Fibroblast of skin of left biceps (primary cell): ENCODE measurements at places on chromosomes 12 and 14.

GRCh38 chr12:79012636-79013035, 148.1 kb downstream of the SYT1 start:
- no peak for DNase-seq

DNA sequence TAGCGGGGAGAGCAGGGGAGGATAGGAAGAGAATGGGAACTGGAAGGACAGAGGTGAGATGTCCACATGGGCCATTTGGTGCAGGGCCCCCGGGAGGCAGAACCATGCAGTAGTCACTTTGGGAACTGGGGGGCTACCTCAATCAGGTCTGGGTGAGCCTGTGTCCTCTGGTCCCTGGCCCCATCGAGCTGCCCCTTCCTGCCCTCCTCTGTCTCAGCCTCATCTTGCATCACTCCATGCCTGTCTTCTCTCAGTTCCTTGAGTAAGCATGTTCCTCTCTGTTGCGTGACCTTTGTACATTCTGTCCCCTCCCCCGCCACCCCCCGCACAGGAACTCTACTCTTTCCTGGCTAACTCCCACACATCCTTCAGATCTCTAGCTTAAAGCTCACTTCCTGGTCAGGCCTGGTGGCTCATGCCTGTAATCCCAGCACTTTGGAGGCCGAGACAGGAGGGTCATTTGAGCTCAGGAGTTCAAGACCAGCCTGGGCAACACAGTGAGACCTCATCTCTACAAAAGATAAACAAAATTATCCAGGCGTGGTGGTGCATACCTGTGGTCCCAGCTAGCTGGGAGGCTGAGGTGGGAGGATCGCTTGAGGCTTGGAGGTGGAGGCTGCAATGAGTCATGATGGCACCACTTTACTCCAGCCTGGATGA, 23.2 kb downstream of the FOS start:
- no peak for DNase-seq

GRCh38 chr12:5522432-5523335, 90.8 kb downstream of the NTF3 start:
- no peak for DNase-seq

- no peak for DNase-seq
Observed at GRCh38 chr14:98364961-98365360, 907.0 kb downstream of the BCL11B start.

GRCh38 chr12:51692016-51692415, 101.0 kb downstream of the SCN8A start:
- DNase-seq = no peak

- DNase-seq = no peak
Observed at GRCh38 chr14:33056213-33056612, 117.5 kb downstream of the NPAS3 start.

- DNase-seq = no peak
Observed at GRCh38 chr12:127690161-127690560, 576.8 kb upstream of the TMEM132C start.

- no peak for DNase-seq
Observed at GRCh38 chr12:64915242-64915641, 90.8 kb downstream of the TBC1D30 start.

- no peak for DNase-seq
Observed at GRCh38 chr12:7731486-7731885, 15.7 kb downstream of the CLEC4C start.

- DNase-seq = no peak
Observed at GRCh38 chr12:51450806-51451205, 26.2 kb downstream of the SLC4A8 start.

DNA sequence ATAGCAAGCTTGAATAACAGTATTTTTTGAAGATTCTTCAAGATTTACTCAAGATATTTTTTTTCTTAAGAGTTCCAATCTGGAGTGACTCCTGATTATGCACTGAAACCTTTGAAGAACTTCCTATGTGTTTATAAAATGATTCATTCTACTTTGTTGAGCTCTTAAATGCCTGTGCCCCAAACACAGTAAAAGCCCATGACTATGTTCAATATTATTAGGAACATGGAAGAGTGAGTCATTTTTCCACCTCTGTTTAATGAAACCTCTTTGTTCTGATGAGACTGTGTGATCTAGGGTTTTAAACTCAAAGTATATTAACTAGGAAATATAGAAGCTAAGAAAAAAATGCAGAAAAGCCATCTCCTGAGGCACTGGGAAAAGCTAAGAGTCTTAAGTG, 415.0 kb upstream of the FBXO33 start:
- no peak for DNase-seq

DNA sequence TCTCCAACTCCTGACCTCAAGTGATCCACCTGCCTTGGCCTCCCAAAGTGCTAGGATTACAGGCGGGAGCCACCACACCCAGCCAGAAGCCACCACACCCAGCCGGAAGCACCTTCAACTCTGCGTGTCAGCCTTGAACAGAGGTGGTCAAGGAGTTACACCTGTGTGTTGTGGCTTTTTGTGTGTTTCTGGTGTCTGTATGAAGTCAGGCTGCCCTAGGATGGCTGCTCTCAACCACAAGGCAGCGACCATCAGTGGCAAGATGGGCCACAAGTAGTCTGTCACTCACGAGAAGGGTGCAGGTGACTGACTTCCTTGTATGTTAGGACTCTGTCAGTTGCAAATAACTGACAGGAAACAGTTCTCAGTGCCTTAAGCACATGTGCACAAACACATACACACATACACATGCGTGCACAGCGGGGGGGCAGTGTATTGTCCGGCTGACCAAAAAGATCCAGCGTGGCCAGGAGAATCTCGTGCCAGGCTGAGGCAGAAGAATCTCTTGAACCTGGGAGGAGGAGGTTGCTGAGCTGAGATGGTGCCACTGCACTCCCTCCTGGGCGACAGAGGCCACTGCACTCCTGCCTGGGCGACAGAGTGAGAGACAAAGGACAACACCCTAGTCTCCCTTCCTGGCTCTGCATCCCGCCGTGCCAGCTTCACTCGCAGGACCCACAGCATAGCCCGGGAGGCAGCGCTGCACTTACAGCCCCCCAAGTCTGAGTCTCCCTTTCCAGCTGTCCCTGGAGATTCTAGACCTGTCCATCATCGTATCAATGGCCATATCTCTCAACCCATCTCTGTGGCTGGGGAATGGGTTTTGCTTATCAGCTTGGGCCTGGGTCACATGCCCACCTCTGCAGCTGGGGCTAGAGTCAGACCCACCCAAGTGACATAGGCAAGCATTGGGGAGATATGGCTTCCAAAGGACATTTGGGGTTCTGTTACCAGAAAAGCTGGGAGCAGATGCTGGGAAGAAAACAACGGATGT, 13.7 kb downstream of the P2RX4 start:
- no peak for DNase-seq

- no peak for DNase-seq
Observed at GRCh38 chr12:108612788-108613282, 15.0 kb upstream of the TMEM119 start.

DNA sequence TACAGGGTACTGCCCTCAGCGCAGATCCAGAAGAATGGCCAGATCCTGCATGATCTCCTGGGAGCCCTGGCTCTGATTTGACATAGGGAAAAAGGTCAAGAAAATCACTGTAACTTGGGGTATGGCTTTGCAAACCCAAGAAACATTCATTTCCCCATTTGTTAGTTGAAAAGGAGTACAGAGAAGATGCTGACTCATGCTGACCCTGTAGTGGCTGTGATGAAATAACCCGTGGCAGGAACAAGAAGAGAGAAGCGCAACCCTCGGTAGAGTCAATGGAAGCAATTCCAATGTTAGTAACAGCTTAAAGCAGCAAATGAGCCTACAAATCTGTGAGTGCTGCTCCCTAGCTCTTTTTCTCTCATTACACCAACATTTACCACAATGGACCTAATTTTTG, 281.6 kb upstream of the NPAS3 start:
- peak; percentile 54 for DNase-seq

GRCh38 chr12:118337194-118337838, 35.4 kb downstream of the TAOK3 start:
- DNase-seq = no peak

- DNase-seq = no peak
Observed at GRCh38 chr12:101727098-101727497, 12.2 kb downstream of the SYCP3 start.

DNA sequence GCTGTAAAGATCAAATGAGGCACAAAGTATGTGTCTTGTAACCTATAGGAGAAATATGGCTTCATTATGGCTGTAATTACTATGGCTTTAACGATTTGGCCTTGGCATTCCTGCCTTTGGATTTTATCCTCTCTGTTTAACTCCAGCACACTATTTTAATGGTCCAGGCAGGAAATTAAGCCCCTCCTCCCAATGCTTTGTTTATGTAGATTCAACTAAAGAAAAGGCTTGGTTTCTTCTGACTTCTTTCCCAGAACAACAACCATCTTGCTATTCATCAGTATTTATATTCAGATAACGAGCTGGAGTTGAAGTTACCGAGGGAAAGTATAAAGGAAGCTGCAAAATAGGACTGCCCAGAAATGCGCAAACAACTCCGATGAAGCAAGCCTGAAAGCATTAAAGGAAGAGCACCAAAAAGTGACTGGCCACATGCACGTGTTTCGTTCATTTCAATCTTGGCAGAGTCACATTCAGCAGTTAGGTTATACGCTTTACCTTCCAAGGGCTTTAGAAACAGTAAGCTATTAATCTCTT, 104.6 kb downstream of the NELL2 start:
- DNase-seq = no peak

GRCh38 chr14:105303949-105304348, 3.1 kb upstream of the BRF1 start:
- DNase-seq = no peak

DNA sequence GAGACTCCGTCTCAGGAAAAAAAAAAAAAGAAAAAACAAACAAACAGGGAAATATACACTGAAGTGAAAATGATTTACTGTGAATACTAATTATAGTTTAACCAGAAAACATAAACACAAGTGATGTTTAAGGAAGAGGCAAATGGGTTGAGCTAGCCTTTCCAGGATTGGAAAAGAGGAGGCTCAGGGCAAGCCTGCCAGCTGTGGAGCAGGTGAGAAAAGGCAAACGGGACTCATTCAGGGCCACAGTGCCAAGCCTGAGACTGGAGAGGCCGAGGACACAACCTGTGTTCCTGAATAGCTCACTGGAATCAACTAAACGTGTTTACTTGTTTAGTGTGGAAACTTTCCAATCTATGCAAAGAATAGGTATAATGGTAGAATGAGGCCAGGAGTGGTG, 35.7 kb upstream of the MAPKAPK5 start:
- no peak for DNase-seq

DNA sequence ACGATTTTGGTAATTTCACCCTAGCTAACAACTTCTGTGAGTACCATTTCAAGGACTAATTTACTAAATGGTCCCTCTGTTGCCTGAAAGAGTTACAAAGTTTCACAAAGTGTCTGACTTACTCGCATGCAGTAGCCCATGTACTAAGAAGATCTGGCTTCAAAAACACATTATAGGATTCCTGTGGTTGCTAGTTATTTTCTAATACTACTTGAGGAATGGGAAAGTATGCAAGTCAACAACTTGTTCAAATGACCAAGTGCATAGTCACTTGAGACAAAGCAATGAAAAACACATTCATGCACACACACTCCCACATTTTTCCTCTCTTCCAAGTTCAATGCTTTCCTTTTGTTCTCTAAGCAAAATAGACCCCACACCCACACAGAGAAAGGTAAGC, 219.7 kb upstream of the TMPO start:
- DNase-seq = no peak

DNA sequence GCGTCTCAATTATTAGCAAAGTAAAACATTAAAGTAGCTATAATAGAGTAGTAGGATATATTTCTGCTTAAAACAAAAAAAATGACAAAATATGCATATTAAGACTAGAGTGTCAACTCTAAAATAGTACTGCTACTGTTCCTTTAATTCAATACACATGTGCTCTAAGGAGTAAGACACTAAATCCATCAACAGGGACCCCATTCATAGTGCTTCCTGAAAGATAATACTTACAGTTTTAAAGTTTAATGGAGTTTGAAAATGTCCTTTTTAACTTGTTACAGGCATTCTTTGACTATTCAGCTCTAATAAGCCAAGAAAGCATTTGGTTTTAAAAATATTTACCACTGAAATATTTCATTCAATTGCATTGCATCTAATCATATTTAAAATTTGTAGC, 145.2 kb downstream of the ADAMTS20 start:
- no peak for DNase-seq

DNA sequence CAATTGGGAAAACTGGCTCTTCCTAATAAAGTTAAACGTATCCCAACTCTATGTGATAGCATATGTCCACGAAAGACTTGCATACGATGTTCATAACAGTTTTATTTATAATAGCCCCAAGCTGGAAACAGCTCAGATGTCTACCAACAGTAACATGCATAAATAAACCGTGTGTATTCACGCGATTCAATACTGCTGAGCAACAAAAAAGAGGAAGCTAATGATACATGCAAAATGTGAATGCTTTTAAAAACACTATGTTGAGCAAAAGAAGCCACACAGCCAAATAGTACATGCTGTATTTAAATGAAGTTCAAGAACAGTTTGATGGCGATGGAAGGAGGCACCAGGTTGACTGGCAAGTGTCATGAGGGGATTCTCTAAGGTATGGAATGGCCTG, 55.7 kb downstream of the TRIM9 start:
- DNase-seq = no peak

- DNase-seq = no peak
Observed at GRCh38 chr12:13887779-13888388, 93.5 kb downstream of the GRIN2B start.

- no peak for DNase-seq
Observed at GRCh38 chr14:60621386-60621785, 27.9 kb downstream of the SIX1 start.

GRCh38 chr14:94047581-94047980, 21.4 kb downstream of the OTUB2 start:
- no peak for DNase-seq

- no peak for DNase-seq
Observed at GRCh38 chr12:54602661-54603060, 14.2 kb upstream of the PPP1R1A start.

DNA sequence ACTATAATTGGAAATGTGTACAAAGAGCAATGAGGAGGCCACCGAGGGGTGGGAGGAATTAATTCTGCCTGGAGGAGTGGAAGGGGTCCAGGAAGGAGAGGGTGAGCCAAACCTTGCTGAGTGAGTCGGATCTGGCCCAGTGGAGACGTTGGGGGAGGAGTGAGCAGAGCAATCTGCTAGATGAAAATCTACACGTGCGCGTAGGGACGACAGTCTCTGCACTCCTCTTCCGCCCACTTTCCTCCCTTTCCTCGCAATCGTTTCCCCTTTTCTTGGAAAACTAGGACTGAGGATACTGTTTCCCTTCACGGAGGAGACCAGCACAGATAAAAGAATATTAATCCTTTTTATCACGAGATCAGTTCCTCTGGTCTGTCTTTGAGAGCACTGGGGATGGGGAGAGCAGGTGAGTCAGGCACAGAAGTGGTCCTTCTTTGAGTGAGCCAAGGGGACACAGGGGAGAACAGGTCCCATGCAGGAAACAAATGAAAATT, 2.9 kb upstream of the NAB2 start:
- DNase-seq = no peak

- peak; percentile 91 for DNase-seq
Observed at GRCh38 chr12:58750484-58750883, 169.8 kb downstream of the LRIG3 start.
